ENCODE measurements at places on chromosomes 7 and 10. TPM values are rescaled to one million over a fixed set of nuclear protein-coding genes. Genes with fewer than 3 reads are reported as not detected.

DNA sequence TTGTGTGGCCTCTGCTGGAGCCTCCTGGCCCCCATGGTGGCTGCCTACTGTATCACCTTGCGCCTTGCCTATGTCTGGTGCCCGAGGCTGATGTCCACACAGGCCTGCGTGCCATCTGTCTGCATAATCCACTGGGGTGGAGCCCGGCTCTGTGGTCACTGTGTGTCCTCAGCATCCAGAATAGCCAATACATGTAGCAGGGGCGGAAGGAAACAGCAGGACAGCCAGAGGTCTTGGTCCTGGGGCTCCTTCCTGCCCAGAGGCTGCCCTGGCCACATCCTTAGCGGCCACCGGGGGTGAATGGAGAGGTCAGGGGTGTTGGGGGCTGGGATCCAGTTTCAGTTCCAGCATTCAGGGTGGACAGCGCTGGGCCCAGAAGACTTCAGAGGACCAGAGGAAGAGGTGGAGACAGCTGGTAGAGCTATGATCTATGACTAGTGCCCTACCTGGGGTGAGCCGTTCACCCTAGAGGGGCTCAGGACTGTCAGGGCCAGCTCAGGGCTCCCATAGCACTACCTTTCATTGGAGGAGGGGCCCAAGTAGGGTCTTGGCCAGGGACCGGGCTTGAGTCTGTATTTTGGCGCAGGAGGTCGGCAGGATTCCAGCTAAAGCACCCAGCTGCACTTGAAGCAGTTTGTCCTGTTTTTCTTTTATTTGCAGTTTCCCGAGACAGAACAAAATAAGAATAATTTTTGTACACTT lies 15.9 kb downstream of the YKT6 start:
- no peak for DNase-seq

DNA sequence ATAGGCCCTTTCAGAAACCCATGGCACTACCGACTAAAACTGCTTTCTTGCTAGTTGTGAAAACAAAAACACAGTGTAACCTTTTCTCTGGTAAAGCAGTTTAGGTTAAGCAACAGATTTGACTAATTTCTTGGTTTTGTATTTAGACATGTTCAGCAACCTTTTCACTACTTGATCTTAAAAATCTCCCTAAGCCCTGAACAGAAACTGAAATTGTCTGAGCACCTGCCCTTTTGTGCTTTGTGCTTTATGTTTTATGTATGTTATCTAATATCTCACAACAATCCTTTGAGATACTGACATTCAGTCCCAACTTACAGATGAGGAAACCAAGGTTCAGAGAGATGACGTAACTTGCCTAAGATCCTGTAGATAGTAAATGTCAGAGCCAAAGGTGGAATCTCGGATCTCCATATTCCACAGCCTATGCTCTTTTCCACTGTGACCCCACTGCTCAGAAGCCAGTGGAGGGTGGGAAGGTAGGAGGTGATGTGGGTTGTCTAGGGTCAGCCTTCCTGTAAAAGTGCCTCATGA lies 146.6 kb downstream of the LCOR start:
- no peak for DNase-seq

The PRLHR gene
- not detected for polyA plus RNA-seq

- DNase-seq, result no peak
Observed at GRCh38 chr7:4838626-4839334, 23.1 kb downstream of the PAPOLB start.

GRCh38 chr7:30816645-30817370 lies 45.6 kb downstream of the MINDY4 start:
- DNase-seq, result no peak

The KIN gene
- 6.8 TPM for polyA plus RNA-seq

- no peak for DNase-seq
Observed at GRCh38 chr7:153413540-153414287, 638.5 kb upstream of the DPP6 start.

The KAZALD1 gene
- polyA plus RNA-seq, result not detected

GRCh38 chr10:6091630-6092029 lies 2.8 kb downstream of the RBM17 start:
- DNase-seq, result peak; percentile 69

DNA sequence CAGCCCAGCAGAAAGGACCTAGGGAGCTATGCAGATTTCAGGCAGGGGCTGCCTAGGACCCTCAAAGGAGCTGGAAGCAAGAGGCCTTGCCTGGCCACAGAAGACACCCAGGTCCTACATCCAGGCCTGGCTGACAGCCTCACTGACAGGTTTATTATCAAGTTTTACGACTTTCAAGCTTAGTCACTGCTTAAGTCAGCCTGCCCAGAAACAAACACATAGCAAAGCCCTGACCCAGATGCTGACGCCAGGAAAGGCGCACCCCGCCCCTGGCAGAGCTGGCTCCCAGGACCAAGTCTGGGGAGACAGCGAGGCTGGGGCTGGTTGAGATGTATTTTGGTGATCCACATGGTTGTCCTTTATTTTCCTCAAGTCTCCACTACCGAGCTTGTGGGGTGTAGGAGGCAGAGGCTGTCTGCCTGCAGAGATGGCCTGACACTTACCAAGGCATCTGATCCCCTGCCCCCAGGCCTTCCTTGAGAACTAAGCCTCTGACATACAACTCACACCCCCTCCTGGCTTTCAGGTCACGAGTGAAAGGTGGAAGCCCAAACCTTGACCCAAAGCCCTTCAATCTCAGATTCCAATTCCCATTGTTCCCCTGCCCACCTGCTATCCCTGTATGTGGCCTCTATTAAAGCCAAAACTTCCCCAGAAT lies 80.7 kb upstream of the EMX2 start:
- no peak for DNase-seq

GRCh38 chr10:88901984-88902789 lies 22.1 kb downstream of the STAMBPL1 start:
- DNase-seq, result no peak

- no peak for DNase-seq
Observed at GRCh38 chr7:112080441-112080840, 125.8 kb downstream of the DOCK4 start.

The AKR1C8 gene
- 0.67 TPM for polyA plus RNA-seq

The OPALIN gene
- polyA plus RNA-seq, result not detected

The CALHM3 gene
- polyA plus RNA-seq, result not detected

- DNase-seq, result no peak
Observed at GRCh38 chr10:78937800-78938694, 130.7 kb upstream of the ZMIZ1 start.

- no peak for DNase-seq
Observed at GRCh38 chr7:133330085-133330484, 77.2 kb downstream of the EXOC4 start.

- DNase-seq, result no peak
Observed at GRCh38 chr10:30724296-30724695, 94.7 kb upstream of the LYZL2 start.

The NEUROD6 gene
- not detected for polyA plus RNA-seq

The GNGT1 gene
- not detected for polyA plus RNA-seq
